SHP77 (cell line): ENCODE measurements at places on chromosomes 1 and 21.

DNA sequence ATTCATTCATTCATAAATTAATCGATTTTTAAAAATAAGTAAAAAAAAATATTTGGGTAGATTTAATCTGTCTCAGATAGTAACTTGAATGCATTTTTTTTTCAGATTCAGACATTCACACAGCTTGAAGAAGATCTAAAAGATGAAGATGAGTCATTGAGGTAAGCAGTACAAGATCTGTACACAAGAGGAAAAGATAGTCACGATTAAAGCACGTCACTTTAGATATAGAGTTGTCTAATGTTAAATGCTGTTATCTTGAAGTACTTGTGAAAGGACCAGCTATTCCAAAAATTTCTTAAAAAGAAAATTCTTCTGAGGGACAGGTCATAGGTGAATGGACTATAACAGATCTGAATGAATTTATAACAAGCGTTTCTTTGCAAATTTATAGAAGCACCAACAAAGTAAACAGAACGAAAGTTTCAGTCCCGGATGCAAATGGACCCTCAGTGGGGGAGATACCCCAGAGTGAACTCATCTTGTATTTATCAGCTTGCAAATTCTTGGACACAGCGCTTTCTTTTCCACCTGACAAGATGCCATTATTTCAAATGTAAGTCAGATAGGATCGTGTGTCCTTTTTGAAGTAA, 31.2 kb upstream of the MORC3 start:
- no peak for DNase-seq

DNA sequence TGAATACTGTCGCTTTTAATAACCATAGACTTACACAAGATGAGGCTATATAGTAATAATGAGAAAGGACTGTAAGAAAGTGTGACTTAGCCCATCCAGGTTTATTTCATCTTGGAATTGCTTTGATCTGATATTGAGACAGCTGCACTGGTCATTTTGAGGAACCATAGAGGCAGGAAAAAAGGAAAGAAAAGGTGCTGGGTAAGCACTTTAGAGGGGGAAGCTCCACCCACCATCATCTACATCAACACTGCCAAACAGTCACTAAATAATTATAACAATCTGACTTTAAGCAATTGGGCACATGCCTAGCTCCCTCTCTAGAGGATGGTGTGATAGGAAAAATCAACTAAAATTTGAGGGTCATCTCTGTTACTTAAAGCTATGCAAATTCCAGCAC, 70.6 kb upstream of the ST6GALNAC3 start:
- DNase-seq, result no peak

GRCh38 chr21:41726058-41726558, 40.7 kb downstream of the RIPK4 start:
- DNase-seq, result no peak

DNA sequence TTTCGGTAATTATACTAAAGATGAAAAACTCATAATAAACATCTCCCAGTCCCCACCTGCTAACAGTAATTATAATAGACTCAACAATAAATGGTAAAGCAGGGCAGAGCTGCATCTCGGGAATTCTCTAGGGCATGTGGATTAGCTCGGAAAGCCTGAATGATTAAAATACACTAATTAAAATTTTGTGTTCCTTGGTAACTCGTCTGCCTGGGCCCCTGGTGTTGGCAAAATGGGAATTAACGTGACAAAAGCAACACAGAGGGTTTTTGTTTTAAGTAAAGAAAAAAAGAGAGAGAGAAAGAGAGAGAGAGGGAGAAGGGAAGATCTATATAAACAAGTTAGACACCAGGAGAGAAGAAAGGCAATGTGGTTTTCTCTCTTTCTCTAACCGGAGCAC, 62.1 kb downstream of the CASZ1 start:
- DNase-seq, result no peak

GRCh38 chr1:908661-909060, 15.1 kb upstream of the SAMD11 start:
- no peak for DNase-seq

GRCh38 chr1:171212607-171213351, 27.7 kb downstream of the FMO2 start:
- DNase-seq, result no peak

GRCh38 chr21:27721675-27722074, 754.8 kb upstream of the ADAMTS5 start:
- DNase-seq, result no peak

DNA sequence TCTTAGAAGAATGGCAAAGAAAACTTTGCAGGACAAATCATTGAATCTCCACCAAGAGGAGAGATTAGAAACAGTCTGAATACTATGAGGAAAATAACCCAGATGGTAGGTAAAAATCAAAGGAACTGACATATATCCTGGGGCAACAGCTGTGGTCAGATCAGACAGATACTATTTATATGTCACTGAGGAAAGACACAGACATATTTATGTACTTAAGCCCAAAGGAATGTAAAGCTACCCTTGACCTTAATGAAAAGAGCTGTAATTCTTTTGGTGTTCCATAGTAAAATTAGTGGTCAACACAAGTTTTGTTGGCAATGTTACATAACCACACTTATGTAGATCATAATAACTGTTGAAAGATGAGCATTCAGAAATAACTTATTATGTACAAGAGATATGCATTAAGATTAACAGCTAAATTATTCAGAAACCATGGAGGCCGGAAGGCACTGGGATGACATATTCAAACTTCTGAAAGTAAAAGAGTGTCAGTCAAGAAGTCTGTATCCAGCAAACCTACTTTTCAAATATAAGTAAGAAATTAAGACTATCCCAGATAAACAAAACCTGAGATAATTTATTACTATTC, 166.1 kb upstream of the SAMSN1 start:
- DNase-seq, result no peak

DNA sequence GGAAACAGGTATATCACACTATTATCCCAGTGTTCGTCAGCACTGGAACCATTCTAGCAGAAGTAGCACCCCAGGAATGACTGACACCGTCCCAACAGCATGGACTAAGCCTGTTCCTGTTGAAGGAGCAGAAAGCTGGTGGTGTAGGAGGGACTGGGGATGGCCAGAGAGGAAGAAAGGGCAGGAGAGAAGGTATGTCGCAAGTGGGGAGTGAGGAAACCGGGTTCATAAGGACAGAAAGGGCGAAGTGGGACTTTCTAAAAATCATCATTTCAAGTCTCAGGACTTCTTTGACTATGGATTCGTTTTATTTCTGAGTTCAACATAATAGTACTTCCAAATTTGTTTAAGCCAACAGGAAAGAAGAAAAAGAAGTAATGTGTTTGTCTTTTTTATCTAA, 19.7 kb upstream of the MX1 start:
- DNase-seq, result no peak

- peak; percentile 62 for DNase-seq
Measured at GRCh38 chr1:53172426-53173128, 24.0 kb upstream of the CPT2 start.

- no peak for DNase-seq
Measured at GRCh38 chr1:27971674-27972073, 11.9 kb downstream of the XKR8 start.

DNA sequence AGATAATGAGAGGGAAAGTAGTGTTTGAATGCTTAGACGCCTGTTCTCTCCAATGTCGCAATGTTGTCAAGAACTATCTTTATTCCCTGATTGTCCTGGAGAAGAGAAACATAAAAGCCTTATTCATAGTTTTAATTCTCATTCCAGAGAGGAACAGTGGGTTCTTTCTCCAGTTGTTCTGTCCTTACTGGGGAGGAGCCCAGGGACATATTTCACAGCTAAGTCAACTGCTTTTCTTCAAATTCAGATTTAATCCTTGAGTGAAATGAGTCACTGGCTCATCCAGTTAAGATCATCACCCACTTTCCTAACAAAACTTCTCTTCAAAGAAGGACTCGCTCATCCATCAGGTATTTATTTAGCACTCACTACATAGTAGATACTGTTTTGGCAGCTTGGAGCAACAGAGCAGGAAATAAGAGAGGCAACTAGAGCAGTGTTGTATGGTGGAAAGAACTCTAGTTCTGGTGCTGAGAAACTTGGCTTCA, 365.7 kb upstream of the USP24 start:
- no peak for DNase-seq

DNA sequence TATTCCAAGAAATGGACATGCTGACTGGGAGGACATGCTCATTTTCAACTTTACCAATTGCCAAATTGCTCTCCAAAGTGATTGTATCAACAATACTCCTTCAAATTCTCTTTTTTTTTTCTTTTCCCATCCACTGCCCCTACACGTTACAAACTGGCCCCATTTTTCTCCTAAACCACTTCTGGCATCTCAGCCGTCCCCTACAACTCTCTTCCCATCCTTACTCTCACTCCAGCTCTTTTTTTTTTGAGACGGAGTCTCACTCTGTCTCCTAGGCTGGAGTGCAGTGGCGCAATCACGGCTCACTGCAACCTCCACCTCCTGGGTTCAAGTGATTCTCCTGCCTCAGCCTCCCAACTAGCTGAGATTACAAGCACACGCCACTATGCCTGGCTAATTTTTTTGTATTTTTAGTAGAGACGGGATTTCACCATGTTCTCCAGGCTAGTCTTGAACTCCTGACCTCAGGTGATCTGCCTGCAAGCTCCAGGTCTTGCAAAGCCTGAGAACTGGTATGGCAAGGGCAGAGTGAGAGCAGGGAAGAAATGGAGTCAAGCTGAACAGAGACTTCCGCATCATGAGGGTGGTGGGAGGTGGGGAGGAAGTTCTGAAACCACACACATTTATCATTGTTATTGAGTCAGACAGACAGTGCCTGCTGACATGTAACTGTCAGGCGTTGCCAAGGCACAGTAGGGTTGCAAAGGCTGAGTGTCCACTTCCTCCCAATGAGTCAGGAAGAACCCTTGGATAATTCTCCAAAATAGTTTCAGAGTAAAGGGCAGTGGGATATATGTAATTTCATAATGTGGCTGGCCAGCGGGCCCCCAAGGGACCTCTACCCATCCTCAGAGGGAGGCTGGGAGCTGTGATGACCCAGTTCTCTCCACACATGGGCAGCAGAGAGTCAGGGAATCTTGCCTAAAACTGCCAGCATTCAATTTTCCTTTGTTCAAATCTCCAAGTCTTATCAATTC, 17.4 kb downstream of the CELA3A start:
- no peak for DNase-seq

DNA sequence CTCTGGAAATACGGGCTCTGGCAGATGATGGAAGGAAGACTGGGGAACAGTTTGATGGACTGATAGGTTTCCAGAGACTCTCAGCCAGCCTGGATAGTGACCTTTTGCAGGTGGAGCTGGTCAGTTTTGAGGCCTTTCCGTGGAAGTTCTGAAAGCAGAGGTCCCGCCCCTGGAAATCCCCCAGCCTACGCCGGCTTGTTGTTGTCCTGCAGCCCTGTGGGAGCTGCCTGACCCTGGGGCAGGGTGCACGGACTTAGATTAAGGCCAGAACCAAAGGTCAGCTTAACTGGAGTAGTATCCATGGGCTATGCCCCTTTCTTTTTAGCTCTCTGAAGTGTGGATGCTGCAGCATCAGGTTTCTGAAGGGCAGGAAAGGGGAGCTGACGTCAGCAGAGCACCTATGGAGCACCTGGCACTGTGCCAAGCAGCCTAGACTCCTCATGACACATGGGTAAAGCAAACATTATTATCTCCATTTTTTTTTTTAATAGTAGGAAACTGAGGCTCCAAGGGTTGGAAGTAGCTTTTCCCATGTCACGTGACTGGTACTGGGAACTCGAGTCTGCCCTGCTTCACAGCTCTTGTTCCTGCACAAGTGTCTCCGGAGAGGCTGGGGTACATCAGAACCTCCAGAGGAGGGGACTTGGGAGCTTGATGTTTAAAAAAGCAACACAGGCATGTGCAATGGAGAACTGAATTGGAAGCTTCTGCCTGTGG, 38.5 kb downstream of the IER5 start:
- DNase-seq, result peak; percentile 77

DNA sequence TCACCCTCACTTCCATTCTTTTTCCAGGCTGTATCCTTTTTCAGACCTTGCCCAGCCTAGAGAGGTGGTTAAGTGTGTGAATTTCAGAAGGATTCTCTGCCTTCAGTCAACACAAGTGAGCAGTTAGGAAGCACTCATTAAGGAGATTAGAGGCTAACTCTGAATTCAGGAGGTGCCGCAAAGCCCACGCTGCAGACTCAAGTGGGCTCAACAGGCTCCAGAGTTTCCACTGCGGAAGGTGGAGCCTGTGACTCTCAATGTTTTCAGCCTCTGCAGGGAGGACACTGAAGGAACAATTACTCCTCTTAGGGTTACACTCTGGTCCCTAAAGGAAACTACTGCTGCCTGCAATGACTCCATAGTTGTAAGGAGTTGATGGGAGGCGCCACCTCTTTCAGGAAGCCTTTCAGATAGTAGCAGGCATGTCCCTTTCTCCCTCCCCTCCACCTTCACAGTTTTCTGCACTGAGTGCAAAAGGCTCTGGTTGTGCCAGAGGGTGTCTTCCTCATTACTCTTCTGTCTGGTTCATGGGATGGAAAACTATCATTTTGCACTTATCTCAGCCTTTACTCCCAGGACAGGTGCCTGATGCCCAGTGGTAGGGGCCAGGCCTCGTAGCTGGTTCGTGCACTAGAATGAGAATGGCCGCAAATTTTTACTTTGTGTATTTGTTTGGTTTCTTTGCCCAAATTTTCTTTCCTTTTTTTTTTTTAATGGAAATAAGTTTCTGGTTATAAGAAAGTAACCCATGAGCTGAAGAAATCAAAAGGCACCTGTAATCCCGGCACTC, 55.2 kb upstream of the SELENON start:
- DNase-seq, result no peak

DNA sequence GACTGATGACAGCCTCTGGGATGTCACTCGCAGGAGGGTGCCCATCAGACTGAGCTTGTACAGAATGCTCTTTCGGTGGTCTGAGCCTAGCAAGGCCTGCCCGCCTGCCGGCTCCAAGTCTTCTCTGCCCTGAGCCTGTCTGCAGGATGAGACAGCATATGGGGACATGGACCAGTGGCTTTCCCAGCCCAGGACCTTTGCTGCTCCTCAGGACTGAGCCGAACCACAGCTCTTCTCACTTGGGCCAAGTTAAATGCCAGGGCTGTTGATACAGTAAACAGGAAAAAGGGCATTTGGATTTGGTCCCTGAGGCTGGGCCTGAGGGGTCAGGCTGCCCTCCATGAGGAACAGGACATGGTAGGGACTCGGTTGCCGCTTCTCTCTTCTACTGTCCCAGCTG, 64.3 kb upstream of the EPS8L3 start:
- no peak for DNase-seq

- DNase-seq, result no peak
Measured at GRCh38 chr21:45867671-45868081, 113.9 kb upstream of the COL6A1 start.

GRCh38 chr1:10803971-10804820, 7.8 kb upstream of the CASZ1 start:
- DNase-seq, result peak; percentile 77

GRCh38 chr1:208149776-208150514, 94.2 kb downstream of the PLXNA2 start:
- no peak for DNase-seq

GRCh38 chr1:97247196-97247595, 525.6 kb downstream of the PTBP2 start:
- no peak for DNase-seq

DNA sequence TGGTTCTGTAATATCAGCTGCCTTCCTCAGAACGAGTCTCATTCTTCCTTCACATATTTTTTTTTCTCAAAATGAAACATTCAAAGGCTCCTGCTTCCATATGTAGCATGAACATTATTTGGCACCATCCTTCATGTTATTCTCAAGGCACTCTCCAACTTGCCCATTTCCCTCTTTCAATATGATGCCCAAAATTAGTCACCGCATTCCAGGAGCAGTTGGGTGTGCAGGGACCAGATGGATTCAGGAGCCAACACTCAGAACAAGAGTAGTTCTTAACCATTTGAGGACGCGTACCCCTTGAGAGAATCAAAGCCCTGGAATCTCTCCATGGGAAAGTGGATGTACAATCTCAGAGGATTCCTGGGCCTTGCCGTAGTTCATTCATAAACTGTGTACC, 50.3 kb downstream of the KCNK1 start:
- no peak for DNase-seq

- no peak for DNase-seq
Measured at GRCh38 chr1:85321237-85321964, 45.0 kb upstream of the BCL10 start.
